Activated CD4-positive, alpha-beta T cell treated with anti-CD3 and anti-CD28 coated beads, Interleukin-10, Interleukin-2, amounts not matched to agents 100 ng/mL and 50 ng/mL, durations not matched to agents 16 hours and 8 hours (primary cell): ENCODE measurements at places on chromosomes 2 and 18.
A peak's percentile ranks its signal among the peaks of the same experiment; 100 is the strongest.

DNA sequence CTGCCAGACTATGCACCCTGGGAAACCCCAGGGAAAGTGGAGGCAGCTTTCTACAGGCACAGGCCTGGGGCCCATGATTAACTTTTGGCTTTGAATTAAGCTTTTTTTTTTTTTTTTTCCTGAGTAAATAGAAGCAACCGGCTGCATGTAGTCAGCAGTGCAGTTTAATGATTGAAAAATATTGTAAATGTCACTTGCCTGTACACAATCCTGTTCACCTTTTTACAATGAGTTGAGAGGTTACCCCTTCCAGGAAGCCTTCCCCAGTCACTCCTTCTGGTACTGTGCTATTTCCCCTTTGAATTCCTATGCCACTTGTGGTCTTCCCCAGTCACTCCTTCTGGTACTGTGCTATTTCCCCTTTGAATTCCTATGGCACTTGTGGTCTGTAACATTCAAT is 475.6 kb downstream of the TDRD15 start:
- no peak for DNase-seq

GRCh38 chr2:135685361-135685760 is 56.3 kb upstream of the UBXN4 start:
- DNase-seq, result no peak

GRCh38 chr18:35577045-35577848 is 4.3 kb upstream of the GALNT1 start:
- peak; percentile 88 for DNase-seq

DNA sequence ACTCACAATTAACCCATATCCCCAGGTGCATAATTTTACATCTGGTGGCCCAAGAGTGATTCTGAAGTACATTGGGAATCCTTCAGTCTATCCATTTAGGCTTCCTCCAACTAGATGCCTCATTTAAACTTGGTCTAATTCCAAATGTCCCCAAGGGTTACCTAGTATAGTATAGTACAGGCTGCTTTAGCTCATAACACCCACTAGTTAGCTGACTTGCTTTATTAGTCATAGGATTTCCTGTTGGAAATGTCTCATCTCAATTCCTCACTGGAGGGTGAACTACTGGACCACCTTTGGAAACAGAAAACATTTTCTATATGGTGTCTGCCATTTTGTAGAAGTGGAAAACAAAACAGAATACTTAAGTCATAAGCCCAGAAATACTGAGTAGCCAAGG is 202.5 kb upstream of the SESTD1 start:
- DNase-seq, result no peak

GRCh38 chr2:117888897-117889296 is 74.4 kb downstream of the DDX18 start:
- DNase-seq, result no peak

DNA sequence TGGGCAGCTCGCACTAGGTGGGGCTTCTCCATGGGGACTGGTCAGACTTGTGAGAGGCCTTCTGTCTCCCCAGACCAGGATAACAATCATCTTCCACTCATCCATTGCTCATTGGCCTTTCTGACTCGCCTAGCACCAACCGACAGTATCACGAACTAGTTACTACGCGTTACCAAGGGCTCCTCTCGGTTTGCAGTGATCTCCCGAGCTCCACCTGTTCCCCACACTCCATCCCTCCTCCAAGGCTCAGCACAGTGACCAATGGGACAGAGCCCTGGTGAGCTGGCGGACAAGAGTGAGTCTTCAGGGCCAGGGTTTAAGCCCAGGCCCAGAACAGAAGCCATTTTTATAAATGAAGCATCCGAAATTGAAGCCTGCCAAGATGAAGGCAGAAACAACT is 42.8 kb upstream of the SMAD7 start:
- DNase-seq, result no peak

DNA sequence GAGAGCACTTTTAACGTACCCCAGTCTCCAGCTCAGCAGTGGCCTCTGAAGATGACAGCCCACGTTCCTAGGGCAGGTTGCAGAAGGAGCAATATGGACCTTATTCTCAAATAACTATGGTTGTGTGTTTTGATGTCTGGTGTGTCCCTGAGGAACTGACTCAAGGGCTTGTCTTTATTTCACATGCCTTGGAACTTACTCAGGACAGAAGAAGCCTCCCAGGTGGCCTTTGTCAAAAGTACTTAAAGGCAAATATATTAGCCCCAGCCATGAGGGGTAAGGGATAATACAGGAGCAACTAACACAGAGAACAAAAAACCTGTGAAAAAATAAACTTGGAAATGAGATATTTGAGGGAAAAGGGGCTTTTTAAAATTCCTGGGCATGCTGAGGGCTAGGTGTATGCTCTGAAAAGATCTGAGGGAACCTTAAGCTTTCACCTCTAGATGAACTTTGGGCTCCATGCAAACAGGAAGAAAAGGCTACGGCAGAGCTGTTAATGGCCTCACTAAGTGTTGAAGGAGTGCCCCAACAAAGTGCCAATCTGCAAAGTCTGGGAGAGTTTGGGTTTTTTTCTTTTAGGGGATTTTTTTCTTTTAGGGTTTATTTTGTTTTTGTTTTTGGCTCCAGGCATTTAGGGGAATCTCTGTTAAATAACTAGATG is 40.3 kb downstream of the SRBD1 start:
- DNase-seq, result no peak

DNA sequence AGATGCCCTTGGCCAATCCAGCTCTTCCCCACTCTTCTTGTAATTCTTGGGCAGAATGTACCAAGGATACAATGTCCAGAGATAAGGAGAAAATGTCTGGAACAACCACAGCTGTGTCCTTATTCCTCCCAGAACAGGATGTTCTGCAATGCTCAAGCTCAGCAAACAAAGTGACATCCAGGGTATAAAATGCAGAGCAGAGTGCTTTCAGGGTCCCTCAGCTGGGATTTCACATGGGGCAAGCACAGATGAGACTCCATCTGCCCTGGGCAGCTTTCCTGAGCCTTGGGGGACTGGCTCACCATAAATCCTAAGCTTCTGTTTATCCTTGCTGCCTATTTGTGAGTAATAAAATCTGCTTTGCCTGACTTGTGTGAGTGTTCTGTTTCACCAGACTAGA is 127.4 kb downstream of the VAPA start:
- DNase-seq, result no peak

DNA sequence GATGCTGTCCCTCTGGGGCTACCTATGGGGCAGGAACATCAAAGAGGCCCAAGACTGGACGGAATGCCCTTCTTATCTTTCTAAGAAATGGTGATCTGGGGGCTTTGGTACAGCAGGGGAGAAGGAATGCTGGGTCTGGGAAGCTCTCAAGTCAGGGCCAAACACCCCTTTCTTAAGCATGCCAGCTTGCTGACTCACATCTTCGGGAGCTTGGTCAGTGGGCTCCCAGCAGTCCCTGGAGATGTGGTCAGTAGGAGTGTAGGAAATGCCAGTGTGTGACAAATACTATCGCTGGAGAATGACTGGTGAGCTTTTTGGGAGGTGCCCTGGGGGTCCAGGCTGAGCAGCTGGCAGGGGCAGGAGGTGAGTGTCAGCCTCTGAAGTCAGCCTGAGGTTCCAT is 105.0 kb upstream of the CDC42EP3 start:
- DNase-seq, result no peak

DNA sequence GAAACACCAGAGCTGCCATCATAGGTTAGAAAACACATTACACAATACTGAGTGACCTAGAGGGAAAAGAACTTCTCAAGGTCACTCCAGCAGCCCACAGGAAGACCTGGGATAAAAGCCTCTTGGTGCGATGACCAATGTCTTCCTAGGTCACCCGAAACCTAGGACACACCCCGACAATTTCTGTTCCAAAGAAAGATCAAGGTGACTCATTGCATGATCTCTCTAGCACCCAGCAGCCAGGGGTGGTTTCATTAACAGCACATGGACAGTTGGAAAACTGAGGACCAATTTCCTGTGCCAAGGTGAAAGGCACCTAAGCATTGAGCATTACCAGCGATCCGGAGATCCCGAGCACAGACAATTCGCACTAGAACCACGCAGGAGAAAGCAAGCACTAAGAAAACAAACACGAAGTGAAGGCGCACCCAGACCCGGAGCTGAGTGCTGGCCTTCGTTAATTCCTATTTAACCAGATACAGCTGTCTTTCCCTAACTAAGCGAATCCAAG is 1.5 kb downstream of the CACNB4 start:
- DNase-seq, result no peak

DNA sequence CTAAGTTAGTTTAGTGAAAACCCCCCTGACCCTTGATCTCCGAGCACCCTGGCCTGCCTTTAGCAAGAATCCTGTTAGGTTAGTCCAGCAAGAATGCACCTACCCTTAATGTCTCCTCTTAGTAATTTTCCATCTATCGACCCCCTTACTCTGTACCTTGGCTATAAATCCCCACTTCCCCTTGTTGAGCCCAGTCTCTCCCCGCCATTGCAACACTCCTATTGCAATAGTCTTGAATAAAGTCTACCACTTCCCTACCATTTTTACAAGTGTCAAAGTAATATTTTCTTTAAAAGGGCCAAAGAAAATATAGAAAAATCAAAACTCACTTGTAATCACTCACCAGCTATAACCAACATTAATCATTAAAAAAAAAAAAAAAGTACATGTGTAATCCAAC is 4.2 kb upstream of the ZBTB7C start:
- DNase-seq, result no peak

GRCh38 chr2:217260441-217261115 is 400.7 kb upstream of the TNP1 start:
- DNase-seq, result no peak

DNA sequence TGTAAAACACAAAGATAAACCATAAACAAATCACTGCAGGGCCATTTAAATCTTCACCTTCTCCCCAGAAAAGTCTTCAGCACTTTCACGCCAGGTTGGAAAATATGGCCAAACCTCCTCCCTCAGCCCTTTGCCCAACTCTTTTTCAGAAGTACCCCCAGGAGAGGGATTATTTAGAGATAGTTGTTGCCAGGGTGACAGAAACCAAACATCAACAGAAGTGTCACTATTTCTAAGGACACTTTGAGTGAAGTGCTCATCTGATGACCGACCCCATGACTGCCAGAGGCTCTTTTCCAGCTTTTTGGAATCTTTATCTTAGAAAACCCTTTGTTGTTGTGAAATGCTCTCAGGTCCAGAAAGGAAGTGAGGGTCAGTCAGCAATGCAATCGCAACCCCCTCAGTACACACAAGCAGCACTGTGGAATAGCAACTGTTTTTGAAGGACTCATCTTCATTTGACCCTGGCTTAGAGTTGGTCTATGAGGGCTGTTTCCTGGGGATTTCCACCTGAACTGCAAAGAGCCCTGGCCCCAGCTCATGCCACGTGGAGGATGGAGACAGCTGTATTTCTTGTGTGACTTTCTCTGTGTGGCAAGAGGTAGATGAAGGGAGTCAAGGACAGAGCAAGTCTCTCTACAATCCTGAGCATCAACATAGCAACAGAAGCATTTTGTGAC is 114.0 kb upstream of the STON1 start:
- DNase-seq, result peak; percentile 25
